ENCODE measurements at places on chromosomes 1 and 21. TPM values are rescaled to one million over a fixed set of nuclear protein-coding genes. Genes with fewer than 3 reads are reported as not detected.

DNA sequence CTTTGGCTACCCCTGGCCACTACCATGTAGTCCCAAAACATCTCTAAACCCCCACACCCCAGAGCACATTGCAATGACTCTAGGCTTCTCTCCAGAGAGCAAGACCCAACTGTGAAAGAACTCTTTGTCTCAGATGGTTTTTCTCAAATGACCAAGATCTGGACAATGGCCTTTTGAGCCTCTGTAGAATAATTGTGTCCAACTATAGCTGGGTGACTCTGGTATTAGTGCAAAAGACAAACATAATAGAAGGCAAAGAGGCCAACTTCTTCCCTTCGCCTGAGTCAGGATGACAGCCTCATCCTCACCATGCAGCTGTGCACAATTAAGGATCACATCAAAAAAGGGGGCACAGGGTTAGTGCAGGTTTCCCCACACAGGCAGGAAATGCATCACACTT, 139.6 kb downstream of the BRINP2 start:
- DNase-seq = no peak

Gene ADAMTS5
- total RNA-seq = 4.5 TPM

GRCh38 chr21:35063428-35064172, 14.5 kb upstream of the RUNX1 start:
- no peak for DNase-seq

Gene DNAI4
- total RNA-seq = 9.5 TPM

DNA sequence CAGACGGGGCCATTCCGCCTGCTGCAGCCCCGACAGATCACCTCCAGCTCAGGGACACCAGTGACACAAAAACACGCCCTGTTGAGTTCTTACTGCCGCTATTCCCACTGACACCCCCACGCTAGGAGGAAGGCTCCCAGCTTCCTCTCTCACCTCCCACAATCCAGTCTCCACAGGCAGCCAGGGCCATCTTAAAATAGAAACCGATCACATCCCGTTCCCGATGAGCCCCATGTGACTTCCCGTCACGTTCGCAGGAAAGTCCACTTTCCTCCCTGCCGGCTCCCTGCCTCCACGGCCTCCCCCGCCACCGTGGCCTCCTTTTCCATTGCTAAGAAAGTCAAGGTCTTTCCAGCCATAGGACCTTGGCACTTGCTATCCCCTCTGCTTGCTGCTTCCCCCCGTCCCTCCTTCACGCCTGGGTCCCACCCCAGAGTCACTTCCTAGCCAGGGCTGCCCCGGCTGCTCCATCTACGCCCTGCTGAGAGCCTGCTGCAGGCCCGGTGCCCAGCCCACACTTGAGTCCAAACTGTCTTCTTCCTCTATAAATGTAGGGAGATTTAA, 24.0 kb upstream of the DDOST start:
- DNase-seq = no peak

DNA sequence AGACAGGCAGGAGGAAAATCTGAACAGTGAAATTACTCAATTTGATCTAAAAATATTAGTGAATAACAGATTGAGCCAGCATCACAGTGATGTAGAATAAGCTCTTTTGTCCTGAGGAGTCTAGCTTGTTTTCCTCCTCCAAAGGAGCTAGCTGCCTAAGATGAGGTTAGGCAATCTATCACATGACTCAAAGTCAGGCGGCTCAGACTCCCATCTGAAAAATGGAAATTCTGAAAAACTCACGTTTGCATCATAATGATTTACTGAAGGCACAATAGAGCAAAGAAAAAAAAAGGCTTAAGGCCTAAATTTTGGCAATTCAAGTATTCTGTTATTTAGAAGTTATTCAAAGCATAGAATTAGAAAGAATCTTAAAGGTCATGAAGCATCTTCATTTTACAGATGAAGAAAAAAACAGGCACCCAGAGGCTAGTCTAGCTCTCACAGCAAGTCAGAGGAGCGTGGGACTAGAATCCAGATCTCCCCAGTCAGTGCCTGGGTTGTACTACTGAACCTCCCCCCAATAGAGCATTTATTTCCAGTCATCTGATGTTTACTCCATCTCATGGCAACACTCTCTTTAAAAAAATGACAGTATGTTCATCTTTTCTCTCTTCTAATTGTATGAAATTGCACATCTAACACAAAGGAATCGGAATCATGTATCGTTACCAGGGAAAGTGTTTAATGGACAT, 62.5 kb upstream of the ATF3 start:
- no peak for DNase-seq
